Stimulated activated CD4-positive, alpha-beta T cell treated with anti-CD3 and anti-CD28 coated beads, Interleukin-12 subunit alpha, Interleukin-12 subunit beta, amount 100 ng/mL, for 4 hours (primary cell): ENCODE measurements at places on chromosomes 1 and 21.
A peak's percentile ranks its signal among the peaks of the same experiment; 100 is the strongest.

DNA sequence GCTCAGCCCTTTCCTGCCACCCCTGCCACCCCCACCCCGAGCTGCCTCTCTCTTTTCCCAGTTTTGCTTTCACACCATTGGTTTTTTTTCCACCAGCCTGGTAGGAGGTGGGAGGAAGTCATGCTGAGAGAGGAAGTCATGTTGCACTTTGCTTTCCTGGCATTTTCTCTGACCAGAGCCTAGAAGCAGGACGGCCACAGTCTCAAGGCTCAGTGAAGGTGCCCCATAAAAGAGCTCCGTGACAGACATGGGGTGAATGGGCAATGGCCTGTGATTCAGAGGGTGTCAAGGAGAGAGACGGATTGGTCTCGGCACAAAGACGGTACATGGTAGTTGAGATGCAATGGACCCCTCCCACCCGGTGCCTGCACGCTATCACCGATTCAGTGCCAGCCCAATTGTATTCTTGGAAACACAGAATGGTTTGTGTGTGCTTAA lies 42.1 kb upstream of the DMRTB1 start:
- DNase-seq = no peak

GRCh38 chr1:54229281-54229891 lies 29.4 kb downstream of the MRPL37 start:
- no peak for DNase-seq

- no peak for DNase-seq
Measured at GRCh38 chr1:228944935-228945371, 209.7 kb downstream of the RHOU start.

GRCh38 chr1:234776876-234777855 lies 167.2 kb upstream of the IRF2BP2 start:
- DNase-seq = no peak

- no peak for DNase-seq
Measured at GRCh38 chr1:107640207-107640606, 324.8 kb downstream of the VAV3 start.

- DNase-seq = no peak
Measured at GRCh38 chr1:212545941-212546635, 62.5 kb upstream of the ATF3 start.

DNA sequence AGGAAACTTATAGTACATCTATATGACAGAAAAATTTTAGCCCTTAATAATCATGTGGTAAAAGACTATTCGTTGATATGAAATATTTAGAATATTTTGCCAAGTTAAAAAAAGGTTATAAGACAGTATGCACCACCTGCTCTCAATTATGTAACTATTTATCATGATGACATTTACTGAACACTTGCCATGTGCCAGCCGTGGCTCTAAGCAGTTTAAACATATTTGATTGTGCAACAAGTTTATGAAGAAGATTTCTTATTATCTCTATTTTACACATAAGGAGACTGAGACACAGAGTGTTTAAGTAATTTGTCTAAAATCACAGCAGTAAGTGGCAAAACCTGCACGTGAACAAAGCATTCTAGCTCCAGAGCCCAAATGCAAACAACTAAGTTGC lies 199.3 kb upstream of the JUN start:
- DNase-seq = no peak

- DNase-seq = no peak
Measured at GRCh38 chr1:8989821-8990220, 36.4 kb downstream of the SLC2A7 start.

DNA sequence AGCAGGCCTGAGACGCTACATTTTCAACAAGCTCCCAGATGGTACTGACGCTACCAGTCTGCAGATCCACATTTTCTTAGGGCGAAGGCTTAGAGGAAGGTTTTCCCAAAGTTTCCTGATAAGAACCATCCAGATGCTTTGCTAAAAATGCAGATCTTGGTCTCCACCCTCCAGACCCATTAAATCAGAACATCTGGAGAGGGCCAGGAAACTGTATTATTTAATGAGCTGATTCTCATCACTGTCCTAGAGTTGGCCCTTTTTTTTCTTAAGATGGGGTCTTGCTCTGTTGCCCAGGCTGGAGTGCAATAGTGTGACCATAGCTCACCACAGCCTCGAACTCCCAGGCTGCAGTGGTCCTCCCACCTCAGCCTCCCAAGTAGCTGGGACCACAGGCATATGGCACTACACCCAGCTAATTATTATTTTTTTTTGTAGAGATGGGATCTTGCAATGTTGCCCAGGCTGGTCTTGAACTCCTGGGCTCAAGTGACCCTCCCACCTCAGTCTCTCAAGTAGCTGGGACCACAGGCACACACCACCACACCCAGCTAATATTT lies 67.2 kb upstream of the EFHD2 start:
- DNase-seq = no peak

GRCh38 chr1:154501423-154502065 lies 475 bp upstream of the TDRD10 start:
- DNase-seq = no peak

DNA sequence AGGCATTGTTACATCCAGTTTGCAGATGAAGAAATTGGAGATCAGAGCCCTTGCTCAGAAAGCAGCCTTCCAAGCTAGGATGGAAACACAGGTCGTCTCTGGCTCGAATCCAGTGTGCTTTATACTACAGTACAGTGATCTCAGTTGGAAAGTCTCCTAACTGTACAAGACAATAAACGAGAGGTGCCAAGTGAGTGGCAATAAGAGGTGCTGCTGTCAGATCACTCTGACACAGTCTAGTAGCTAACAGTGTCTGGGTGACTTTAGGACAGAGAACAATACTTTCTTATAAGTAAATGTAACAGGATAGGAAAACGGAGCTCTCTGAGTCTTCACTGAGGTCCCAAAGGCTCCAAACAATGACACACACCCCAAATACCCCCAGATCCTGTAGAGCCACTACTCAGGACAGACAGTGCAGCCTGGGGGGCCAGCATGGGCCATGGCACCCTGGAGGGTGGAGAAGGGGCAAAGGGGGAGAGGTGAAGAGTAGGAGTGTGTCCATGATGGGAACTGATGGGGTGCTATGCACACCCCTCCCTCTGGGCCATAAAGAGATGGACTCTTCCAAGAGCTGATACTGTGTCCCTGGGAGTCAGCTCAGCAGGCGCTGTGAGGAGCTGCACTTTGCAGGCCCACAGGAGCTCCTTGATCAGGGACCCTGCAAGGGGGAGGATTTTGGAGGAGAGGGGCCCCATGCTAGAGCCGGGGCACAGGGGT lies 3.3 kb downstream of the SH3BGR start:
- no peak for DNase-seq

DNA sequence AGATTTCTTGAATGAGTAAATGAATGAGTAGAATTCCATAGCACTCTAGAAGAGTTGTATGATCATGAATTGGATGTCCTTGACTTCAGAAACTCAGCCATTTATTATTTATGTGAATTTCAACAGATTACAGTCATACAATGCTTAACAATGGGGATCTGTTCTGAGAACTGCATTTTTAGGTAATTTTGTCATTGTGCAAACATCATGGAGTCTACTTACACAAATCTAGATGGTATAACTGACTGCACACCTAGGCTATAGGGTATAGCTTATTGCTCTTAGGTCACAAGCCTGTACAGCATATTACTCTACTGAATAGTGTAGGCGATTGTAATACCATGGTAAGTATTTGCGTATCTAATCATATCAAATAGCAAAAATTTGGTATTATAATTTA lies 59.6 kb downstream of the PRRX1 start:
- no peak for DNase-seq

DNA sequence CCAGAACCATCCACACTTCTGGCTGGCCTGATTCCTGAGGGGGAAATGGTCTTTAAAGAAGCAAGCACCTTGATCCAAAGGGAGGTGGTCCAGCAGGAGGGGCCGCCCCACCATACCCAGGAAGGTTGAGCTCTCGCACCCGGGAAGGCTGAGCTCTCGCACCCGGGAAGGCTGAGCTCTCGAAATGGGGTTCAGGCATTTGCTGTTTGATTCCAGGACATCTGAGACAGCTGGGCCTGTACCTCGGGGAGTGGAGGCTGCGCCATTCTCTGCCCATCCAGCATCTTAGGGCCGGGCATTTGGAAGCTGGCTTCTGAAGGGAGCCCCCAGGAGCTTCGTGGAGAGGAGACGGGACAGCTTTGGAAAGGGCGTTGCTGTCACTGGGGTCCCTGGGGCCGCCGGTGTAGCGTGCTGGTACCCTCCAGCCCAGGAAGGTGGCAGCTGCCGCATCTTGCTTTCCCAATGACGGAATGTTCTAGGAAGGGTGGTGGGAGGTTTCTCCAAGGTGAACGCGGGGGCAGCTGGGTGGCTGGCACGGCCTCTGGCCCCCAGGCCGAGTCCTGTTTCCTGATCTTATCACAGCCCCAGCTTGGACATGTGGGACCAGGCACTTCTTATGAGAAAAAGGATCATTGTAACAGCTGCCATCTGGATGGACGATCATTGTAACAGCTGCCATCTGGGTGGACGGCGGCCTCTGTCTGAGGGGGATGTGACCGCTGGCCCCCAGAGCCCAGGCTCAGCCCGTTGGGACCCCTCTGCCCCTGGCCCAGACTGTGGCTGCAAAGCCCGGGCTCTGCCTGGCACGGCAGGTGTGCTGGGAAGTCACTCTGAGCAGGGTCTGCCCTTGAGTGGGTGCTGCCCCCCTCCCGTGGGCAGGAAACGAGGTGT lies 61.6 kb downstream of the COL18A1 start:
- DNase-seq = no peak

DNA sequence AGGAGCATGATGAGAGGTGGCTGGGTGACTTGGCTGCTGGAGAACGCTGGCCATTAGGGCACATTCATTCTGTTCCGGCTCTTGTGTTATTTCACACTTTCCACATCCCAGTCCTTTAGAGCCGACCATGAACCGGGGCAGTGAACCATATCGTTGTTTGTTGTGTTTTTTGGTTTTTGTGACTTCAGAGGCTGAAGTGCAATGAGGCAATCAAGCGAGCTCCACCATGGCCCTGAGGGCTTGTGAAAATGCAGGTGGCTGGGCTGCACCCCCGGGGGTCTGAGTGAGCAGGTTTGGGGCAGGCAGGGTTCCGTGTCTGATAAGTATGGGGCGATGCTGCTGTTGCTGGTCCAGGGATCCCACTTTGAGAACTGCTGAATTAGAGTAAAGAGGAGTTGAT lies 23.7 kb downstream of the ABCG1 start:
- DNase-seq = no peak

- peak; percentile 46 for DNase-seq
Measured at GRCh38 chr1:159924025-159924790, 1.1 kb downstream of the TAGLN2 start.

DNA sequence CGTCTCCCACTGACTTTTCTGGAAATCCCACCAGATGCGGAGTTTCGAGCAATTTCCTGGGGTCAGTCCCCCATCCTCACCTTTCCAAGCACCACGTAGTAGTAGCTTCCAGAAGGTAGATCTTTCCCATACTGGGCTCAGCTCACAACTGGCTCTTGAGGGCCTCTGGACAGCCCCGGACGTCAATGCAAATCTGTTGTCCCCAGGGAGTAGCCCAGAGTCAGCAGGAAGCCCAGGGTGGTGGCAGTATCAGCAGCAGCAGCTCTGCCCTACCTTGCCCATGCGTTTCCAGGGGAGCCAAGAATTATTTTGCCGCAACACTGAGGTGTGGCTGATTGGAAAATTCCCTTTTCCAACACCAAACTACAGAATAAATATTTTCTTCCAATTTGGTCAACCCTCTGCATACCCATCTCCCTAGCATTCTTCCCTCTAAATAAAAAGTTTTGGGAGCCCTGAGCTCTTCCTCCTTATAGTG lies 70.3 kb downstream of the CD46 start:
- DNase-seq = no peak

GRCh38 chr21:45511661-45512431 lies 30.4 kb downstream of the SLC19A1 start:
- no peak for DNase-seq

DNA sequence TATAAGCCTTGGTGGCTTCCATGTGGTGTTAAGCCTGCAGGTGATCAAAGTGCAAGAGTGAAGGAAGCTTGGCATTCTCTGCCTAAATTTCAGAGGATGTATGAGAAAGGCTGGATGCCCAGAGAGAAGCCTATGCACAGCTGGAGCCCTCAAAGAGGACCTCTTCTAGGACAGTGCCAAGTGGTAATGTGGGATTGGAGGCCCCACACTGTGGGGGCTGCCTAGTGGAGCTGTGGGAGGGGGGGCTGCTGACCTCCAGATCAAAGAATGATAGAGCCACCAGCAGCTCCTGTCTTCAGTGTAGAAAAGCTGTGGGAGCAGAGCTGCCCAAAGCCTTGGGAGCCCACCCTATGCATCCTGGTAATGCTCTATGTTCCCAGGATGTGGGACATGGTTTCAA lies 1512.7 kb upstream of the TPTE start:
- no peak for DNase-seq

DNA sequence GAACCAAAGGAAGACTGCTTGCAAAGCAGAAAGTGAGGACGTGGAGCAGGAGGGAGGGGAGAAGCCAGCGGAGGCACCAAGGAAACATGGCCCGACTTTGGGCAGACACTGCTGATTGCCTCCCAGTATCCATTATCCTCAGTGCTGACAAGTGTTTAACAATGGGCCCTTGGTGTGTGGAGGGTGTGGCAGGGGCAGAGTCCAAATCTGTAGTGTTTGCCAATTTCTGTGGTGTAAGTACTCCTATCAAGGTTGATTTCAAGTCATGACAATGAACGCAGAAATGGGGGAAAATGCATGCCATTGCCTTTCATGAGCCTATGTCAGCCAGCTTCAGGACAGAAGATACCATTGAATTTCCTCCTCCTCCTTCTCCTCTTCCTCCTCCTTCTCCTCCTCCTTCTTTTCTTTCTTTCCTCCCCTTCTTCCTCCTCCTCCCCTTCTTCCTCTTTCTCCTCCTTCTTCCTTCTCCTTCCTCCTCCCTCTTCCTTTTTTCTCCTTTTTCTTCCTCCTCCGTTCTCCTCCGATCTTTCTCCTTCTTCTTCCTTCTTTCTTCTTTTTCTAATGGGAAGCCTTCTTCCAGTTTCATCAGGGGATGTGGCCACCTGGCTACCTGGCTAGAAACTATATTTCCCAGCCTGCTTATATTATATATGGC lies 10.3 kb upstream of the PHC2 start:
- DNase-seq = no peak

DNA sequence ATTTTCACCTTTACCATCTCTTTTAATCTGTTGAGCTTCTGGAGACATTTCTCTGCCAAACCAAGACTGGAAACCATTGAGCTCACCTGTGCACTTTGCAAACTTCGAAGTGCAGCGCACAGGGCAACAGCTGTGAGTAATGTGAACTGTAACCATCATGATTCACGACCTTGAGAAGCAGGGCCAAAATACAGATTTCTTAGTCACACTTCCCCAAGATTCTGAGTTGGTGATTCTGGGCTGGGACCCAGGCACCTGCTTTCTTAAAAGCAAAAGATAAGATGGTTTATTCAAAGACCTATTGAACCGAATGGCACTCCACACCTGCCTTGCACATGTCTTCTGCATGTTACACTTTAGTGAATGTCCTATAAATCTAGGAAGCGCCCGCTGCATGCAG lies 10.2 kb downstream of the AGTRAP start:
- DNase-seq = no peak

- DNase-seq = no peak
Measured at GRCh38 chr1:233614743-233615521, 1.0 kb downstream of the KCNK1 start.

GRCh38 chr1:185846672-185847444 lies 112.7 kb downstream of the HMCN1 start:
- DNase-seq = no peak

- DNase-seq = no peak
Measured at GRCh38 chr1:31678681-31679080, 25.1 kb downstream of the COL16A1 start.
